PC-9 (cell line): ENCODE measurements at places on chromosomes 12 and 14. TPM values are rescaled to one million over a fixed set of nuclear protein-coding genes. Genes with fewer than 3 reads are reported as not detected.

GRCh38 chr14:100212476-100213333, 26.2 kb upstream of the YY1 start:
- DNase-seq = no peak

GRCh38 chr12:24730489-24730896, 218.4 kb downstream of the BCAT1 start:
- DNase-seq = no peak

GRCh38 chr14:89773644-89774316, 180.8 kb downstream of the EFCAB11 start:
- DNase-seq = no peak

- DNase-seq = no peak
These were observed 4.6 kb upstream of the POU6F1 start for GRCh38 chr12:51222461-51222860.

- no peak for DNase-seq
These were observed 5.5 kb downstream of the PRKCH start for GRCh38 chr14:61326847-61327246.

DNA sequence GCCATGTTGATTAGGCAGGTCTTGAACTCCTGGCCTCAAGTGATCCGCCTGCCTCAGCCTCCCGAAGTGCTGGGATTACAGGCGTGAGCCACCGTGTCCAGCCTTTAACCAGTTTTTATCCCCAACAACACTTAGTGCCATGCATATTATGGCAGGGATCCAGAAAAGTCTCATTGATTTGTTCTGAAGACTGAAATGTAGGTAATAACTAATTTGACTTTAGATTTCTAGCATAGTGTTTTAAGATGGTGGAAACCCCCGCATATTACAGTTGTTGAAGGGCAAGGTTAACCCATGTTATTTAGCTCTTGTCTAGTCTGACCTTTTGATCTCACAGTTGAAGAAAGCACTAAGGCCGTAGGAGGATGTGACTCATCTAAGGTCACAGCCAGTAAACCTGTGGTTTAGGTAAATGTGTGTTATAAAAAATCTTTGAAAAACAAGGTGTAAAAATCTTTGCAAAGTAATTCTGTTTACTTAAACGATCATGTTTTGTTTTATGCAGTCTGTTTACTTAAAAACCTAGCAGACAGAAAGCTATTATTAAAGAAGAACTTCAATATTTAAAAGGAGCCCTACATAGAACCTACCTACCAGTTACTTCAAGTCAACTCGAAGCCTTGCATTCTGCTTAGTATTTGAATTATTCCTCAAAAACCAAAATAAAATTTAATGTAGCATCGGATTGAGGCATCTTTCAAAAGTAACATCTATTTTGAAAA, 24.8 kb downstream of the BICDL1 start:
- DNase-seq = no peak

ATL1 gene
- 3.8 and 4.3 TPM in 2 replicates for total RNA-seq

AKAP6 gene
- 2.8 and 3.5 TPM in 2 replicates for total RNA-seq

ZNF891 gene
- total RNA-seq = 2.4 and 3.2 TPM in 2 replicates
